Bladder microvascular endothelial cell (primary cell): ENCODE measurements at places on chromosomes 7 and 10. TPM values are rescaled to one million over a fixed set of nuclear protein-coding genes. Genes with fewer than 3 reads are reported as not detected.

The GRM3 gene
- total RNA-seq, result not detected in 2 replicates

The GPNMB gene
- total RNA-seq, result 0.31 and 0.32 TPM in 2 replicates

The KDM7A gene
- 4.4 and 10.1 TPM in 2 replicates for total RNA-seq

The CTBP2 gene
- 84.2 and 160 TPM in 2 replicates for total RNA-seq

The SYT15B gene
- 0.06 TPM in 1 of 2 replicates, not detected in the other for total RNA-seq

The ANKRD30A gene
- not detected in 2 replicates for total RNA-seq

The CAV2 gene
- 262 and 400 TPM in 2 replicates for total RNA-seq

The PRKG1 gene
- 0.32 and 10.1 TPM in 2 replicates for total RNA-seq

The NKX6-2 gene
- not detected in 2 replicates for total RNA-seq

The PPP1R17 gene
- not detected in 2 replicates for total RNA-seq

The CYP2C18 gene
- not detected in 2 replicates for total RNA-seq

The NUDT13 gene
- 1.4 and 1.9 TPM in 2 replicates for total RNA-seq
